ENCODE measurements at places on chromosomes 12 and 14.

- no peak for DNase-seq
These were observed 22.1 kb downstream of the RTL1 start for GRCh38 chr14:100881211-100882025.

DNA sequence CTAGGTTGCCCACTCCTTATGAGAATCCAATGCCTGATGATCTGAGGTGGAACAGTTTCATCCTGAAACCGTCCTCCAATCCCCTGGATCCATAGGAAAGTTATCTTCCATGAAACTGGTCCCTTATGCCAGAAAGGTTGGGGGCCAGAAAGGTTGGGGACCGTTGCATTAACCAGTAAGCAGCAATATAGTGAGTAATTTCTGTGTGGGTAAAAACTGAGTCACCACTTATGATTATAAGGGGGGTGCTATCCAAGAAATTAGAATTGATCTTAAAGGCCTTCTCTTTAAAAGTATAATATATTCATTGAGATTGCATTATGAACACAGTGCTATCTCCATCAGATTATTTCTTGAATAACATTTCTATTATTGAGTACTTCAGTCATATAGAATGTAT lies 97.2 kb downstream of the PCNX1 start:
- DNase-seq = no peak

GRCh38 chr12:569803-570434 lies 93.3 kb downstream of the NINJ2 start:
- DNase-seq = peak; percentile 80

- DNase-seq = no peak
These were observed 15.0 kb downstream of the CAPZA3 start for GRCh38 chr12:18752947-18753346.

DNA sequence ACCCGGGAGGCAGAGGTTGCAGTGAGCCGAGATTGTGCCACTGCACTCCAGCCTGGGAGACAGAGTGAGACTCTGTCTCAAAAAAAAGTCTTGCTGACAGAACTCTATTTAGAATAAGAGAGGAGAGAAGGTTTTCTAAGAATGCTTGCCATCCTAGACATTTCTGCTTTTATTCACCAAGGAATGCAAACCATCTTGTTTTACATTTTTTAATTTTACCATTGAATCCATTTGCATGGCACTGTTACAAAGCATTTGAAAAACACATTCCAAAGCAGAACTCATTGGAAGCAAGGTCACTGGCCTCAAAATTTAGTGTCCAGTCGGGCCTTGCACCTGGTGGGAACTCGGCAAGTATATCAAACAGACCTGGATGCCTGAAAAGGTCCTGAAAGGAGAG lies 44.2 kb upstream of the RASSF3 start:
- no peak for DNase-seq

GRCh38 chr14:99127651-99128167 lies 144.3 kb downstream of the BCL11B start:
- DNase-seq = no peak

DNA sequence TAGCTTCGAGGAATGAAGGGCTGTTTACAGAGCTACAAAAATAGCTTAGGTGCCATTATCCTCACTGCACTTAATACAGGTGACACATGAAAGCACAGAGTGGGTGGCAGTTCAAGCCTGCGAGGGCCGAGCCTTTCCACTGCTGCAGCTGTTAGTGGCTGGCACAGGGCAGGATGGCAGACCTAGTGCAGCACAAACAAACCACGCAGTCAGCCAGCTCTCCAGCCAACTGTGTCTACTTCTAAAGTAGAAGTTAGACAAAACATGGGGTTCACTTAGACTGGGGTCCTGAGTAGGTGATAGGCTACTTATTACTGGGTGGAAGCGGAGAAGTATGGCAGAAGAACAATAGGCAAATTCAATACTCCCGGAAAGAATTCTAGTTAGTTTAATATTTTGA lies 95.4 kb downstream of the DUSP16 start:
- DNase-seq = no peak

GRCh38 chr12:81128930-81129554 lies 51.2 kb downstream of the ACSS3 start:
- DNase-seq = no peak

- no peak for DNase-seq
These were observed 626 bp downstream of the TXNDC16 start for GRCh38 chr14:52551696-52552062.

Measured in activated CD4-positive, CD25-positive, alpha-beta regulatory T cell (primary cell).